ENCODE measurements at places on chromosomes 12 and 14.
A peak's percentile ranks its signal among the peaks of the same experiment; 100 is the strongest.

DNA sequence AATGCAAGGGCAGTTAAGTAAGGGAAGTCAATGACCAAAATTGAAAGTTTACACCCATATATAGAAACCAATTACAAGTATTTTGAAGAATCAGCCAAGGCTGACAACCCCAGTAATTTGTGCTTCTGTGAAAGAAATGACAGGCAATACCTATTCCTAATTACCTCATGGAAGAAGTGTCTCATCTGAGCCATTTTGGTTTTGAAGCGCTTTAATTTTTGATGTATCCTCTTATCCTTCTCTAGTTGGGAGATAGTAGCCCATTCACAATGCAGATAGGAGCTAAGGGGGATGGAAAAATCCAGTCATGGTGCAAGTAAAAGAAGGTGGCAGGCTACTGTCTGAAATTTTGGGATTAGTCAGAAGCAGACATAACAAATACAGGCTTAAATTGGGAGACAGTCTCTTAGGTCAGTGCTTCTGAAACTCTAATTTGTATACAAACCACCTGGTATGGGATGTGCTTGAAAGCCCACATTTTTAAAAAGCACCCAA, 30.4 kb upstream of the SUPT16H start:
- H3K27ac ChIP-seq, result no peak overlapping the region
- no peaks in the 10 kb centered on the region for H3K27me3 ChIP-seq
- no peaks in the 10 kb centered on the region for H3K4me1 ChIP-seq
- no peak for DNase-seq

DNA sequence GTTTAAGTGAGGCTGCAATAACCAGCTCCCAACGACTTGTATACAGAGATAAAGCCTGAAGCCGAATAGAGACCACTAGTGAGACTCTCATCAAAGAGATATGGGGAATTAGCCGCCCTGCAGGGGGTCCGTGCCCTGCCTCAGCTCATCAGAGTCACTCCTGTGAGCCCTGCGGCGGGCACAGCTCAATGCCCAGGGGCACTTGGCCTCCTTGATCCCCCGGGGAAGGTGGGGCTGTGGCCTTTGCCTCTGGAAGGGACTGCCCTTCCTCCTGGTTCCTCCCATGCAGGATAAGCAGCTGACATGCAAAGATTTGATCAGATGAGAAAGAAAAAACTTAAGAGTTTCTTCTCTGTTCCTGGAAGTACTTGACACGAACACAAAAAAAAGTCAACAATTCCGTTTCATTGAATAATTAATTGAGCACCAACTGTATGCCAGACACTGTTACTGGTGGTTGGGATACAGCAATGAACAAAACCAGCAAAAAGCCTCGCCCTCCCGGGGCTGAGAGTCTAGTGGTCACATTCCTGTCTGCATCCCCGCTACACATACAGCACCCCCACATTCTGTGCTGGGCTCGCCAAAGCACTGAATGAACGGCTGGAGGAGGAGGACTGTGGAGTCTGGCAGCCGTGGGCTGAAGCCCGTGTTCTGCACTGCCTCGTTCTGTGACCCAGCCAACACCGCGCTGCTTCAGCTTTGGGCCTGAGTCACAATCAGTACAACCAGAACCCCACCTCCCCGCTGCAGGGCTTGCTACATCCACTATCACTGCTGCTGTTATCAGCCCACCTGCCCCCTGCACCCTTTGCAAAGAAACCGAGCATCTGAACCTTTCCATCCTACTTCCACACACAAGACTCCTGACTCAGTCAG, 10.3 kb downstream of the TTC7B start:
- H3K4me1 ChIP-seq, result peaks cover 18% of the 10 kb centered on the region
- no peak overlapping the region for H3K4me3 ChIP-seq
- no peaks in the 10 kb centered on the region for H3K36me3 ChIP-seq
- H3K27me3 ChIP-seq, result peaks cover 10% of the 10 kb centered on the region

- peaks cover 13% of the 10 kb centered on the region for H3K36me3 ChIP-seq
- H3K27me3 ChIP-seq, result no peaks in the 10 kb centered on the region
These were observed 4.8 kb downstream of the CNPY2 start for GRCh38 chr12:56311003-56311402.

GRCh38 chr12:39824505-39825212, 205.1 kb upstream of the ABCD2 start:
- no peaks in the 10 kb centered on the region for H3K36me3 ChIP-seq
- peaks cover 7% of the 10 kb centered on the region for H3K4me1 ChIP-seq
- no peak overlapping the region for H3K4me3 ChIP-seq
- H3K27me3 ChIP-seq, result no peaks in the 10 kb centered on the region
- no peak for DNase-seq

DNA sequence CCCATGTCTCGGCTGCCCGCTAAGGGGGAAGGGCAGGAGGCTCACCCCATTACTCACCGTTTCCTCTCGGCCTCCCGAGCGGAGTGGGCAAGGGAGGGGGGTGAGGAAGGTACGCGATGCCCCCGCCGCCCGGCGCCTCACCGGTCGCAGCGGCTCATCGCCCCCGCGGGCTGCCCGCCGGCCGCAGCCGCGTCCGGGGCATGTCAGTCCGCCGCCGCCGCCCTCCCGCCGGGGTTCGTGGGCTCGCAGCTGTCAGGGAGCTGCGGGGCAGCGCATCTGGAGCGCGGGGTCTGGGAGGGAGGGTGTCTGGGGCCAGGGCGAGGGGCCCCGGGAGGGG, 461 bp downstream of the SLC8A3 start:
- no peak for DNase-seq
- H3K27ac ChIP-seq, result no peak overlapping the region
- H3K4me1 ChIP-seq, result peaks cover 12% of the 10 kb centered on the region
- H3K4me3 ChIP-seq, result peak overlapping the region; percentile 76

GRCh38 chr12:21906919-21907493, 34.2 kb downstream of the ABCC9 start:
- no peaks in the 10 kb centered on the region for H3K27me3 ChIP-seq
- H3K27ac ChIP-seq, result no peak overlapping the region
- H3K4me3 ChIP-seq, result no peak overlapping the region
- no peaks in the 10 kb centered on the region for H3K36me3 ChIP-seq

GRCh38 chr12:1093166-1093751, 102.2 kb downstream of the ERC1 start:
- peaks cover 12% of the 10 kb centered on the region for H3K4me1 ChIP-seq
- peak; percentile 39 for DNase-seq
- no peak overlapping the region for H3K4me3 ChIP-seq
- H3K36me3 ChIP-seq, result no peaks in the 10 kb centered on the region
- no peaks in the 10 kb centered on the region for H3K27me3 ChIP-seq
- H3K27ac ChIP-seq, result no peak overlapping the region

DNA sequence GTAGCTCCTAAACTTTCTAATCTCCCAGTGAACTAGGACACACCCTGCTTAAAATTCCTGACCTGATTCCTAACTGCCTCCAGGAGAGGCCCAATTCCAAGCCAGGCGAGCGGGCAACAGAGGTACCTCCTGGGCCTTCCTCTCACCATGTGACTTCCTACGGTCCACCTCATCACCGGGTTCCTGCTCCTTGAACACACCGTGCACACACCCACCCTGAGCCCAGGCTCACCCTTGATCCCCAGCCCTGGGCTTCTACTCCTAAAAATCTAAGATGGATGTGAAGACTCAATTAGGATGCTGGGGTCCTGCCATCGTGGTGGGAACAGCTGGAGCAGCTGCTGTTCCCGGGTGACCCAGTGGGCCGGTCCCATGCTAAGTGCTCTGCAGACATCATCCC, 68.6 kb downstream of the CHGA start:
- no peak overlapping the region for H3K4me3 ChIP-seq
- no peak for DNase-seq
- peak overlapping the region; percentile 11 for H3K27ac ChIP-seq
- H3K27me3 ChIP-seq, result no peaks in the 10 kb centered on the region

- no peak overlapping the region for H3K27ac ChIP-seq
- H3K27me3 ChIP-seq, result no peaks in the 10 kb centered on the region
- H3K4me1 ChIP-seq, result peaks cover 2% of the 10 kb centered on the region
- H3K4me3 ChIP-seq, result no peak overlapping the region
- DNase-seq, result no peak
- H3K36me3 ChIP-seq, result no peaks in the 10 kb centered on the region
These were observed 6.6 kb upstream of the PLEK2 start for GRCh38 chr14:67418401-67419191.

GRCh38 chr12:81176796-81177195, 98.9 kb downstream of the ACSS3 start:
- H3K27ac ChIP-seq, result no peak overlapping the region
- H3K4me3 ChIP-seq, result no peak overlapping the region
- peaks cover 4% of the 10 kb centered on the region for H3K4me1 ChIP-seq
- H3K36me3 ChIP-seq, result peaks cover 22% of the 10 kb centered on the region
- DNase-seq, result no peak

GRCh38 chr12:46825591-46826414, at the start of gene SLC38A4:
TSS of gene SLC38A4 (minus strand) at chr12:46825997. CDS start at chr12:46793071, 32,926 bp downstream.
- H3K4me1 ChIP-seq, result peaks cover 37% of the 10 kb centered on the region
- no peak within 1 kb of the TSS for H3K27ac ChIP-seq
- peaks cover 56% of the 10 kb centered on the region for H3K27me3 ChIP-seq
- peak within 1 kb of the TSS; percentile 76 for H3K4me3 ChIP-seq

GRCh38 chr12:121003650-121004049, 12.6 kb downstream of the C12orf43 start:
- no peaks in the 10 kb centered on the region for H3K4me1 ChIP-seq
- H3K27ac ChIP-seq, result no peak overlapping the region
- peaks cover 27% of the 10 kb centered on the region for H3K36me3 ChIP-seq
- no peak overlapping the region for H3K4me3 ChIP-seq
- DNase-seq, result no peak

GRCh38 chr12:24565300-24565699, 383.6 kb downstream of the BCAT1 start:
- no peak for DNase-seq
- peaks cover 23% of the 10 kb centered on the region for H3K27me3 ChIP-seq
- H3K27ac ChIP-seq, result no peak overlapping the region

DNA sequence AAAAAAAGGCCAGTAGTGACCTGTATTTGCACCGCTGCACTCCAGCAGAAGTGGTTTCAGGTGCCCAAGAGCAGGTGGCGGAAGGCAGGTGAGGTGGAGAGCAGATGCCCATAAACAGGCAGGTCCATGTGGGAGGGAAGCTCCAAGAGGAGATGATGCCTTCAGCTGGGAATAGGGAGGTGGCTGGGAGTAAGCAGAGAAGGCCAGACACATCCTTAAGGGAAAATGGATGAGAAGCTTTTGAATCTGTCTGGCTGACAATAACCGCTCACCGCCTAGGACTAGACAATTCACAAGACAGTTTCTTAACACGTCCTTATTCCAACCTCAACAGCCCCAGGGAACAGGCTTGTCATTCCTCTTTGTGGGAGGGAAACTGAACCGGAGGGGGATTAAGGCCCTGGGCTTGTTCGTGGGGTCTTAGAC, 43.9 kb upstream of the PLEKHG6 start:
- no peak overlapping the region for H3K27ac ChIP-seq
- no peak overlapping the region for H3K4me3 ChIP-seq
- peaks cover 16% of the 10 kb centered on the region for H3K4me1 ChIP-seq
- no peaks in the 10 kb centered on the region for H3K36me3 ChIP-seq
- peaks cover 9% of the 10 kb centered on the region for H3K27me3 ChIP-seq

- no peak for DNase-seq
- H3K36me3 ChIP-seq, result no peaks in the 10 kb centered on the region
- no peak overlapping the region for H3K27ac ChIP-seq
These were observed 49.1 kb upstream of the PTPRB start for GRCh38 chr12:70686299-70686698.

Data from progenitor cell of endocrine pancreas (in vitro differentiated cells).